ENCODE measurements at places on chromosomes 11 and 22. TPM values are rescaled to one million over a fixed set of nuclear protein-coding genes. Genes with fewer than 3 reads are reported as not detected.

The FOXRED2 gene
- total RNA-seq, result 14.1 TPM

The P2RY2 gene
- 0.92 TPM for total RNA-seq

The ZNF215 gene
- 3.8 TPM for total RNA-seq

The PGA4 gene
- total RNA-seq, result not detected

The PHF21B gene
- total RNA-seq, result under 0.01 TPM

The DDX17 gene
- 423 TPM for total RNA-seq

The XKR3 gene
- not detected for total RNA-seq

The C11orf87 gene
- 1.9 TPM for total RNA-seq

The CD6 gene
- total RNA-seq, result not detected

The SLC22A6 gene
- total RNA-seq, result not detected

The PLA2G6 gene
- 19.7 TPM for total RNA-seq

All from smooth muscle cell of the pulmonary artery (primary cell).